Right lung (tissue), 10 donors: ENCODE measurements at places on chromosomes 2 and 18. TPM values are rescaled to one million over a fixed set of nuclear protein-coding genes. Genes with fewer than 3 reads are reported as not detected.

PSMG2 gene
- 66.4 TPM for polyA plus RNA-seq

FBXO15 gene
- polyA plus RNA-seq: 4.4 TPM

IL36A gene
- not detected for polyA plus RNA-seq

GNLY gene
- 1.9 TPM for polyA plus RNA-seq

SH2D6 gene
- 0.67 TPM for polyA plus RNA-seq

IL36RN gene
- polyA plus RNA-seq: not detected

LYPD1 gene
- polyA plus RNA-seq: 1.1 TPM

RTP5 gene
- polyA plus RNA-seq: not detected

ANKRD36 gene
- 38.8 TPM for polyA plus RNA-seq

RFTN2 gene
- 21.3 TPM for polyA plus RNA-seq

OR6B2 gene
- polyA plus RNA-seq: not detected

AFF3 gene
- polyA plus RNA-seq: 20.4 TPM

CPO gene
- polyA plus RNA-seq: 0.40 TPM

SULT1C2 gene
- 23.3 TPM for polyA plus RNA-seq

SEH1L gene
- 30.8 TPM for polyA plus RNA-seq

GLI2 gene
- polyA plus RNA-seq: 17.5 TPM

RMND5A gene
- 52.7 TPM for polyA plus RNA-seq

ERICH2 gene
- polyA plus RNA-seq: 14.2 TPM

LYPD6 gene
- polyA plus RNA-seq: 20.5 TPM

DOK6 gene
- polyA plus RNA-seq: 7.6 TPM

PLCD4 gene
- 11.3 TPM for polyA plus RNA-seq
